ENCODE measurements at places on chromosomes 6 and 20.

DNA sequence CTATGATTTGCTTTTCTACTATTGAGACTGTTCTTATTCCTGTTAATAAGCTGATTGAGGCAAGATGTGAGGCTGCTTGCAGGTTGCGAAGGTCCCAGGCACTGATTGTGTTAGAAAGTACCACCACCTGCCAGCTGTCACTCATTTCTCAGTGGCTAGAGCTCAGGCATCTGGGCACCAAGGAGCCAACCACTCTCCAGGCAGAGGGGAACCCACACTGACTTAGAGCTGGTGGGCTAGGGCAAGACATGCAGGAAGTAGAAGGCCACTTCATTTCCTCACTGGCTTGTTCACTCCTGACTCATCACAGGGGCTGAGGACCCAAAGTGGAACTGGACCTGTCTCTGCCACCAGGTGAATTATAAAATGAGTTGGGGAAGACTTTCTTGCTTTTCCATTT, 7.8 kb upstream of the DLL1 start:
- no peak for DNase-seq

- DNase-seq, result no peak
These were observed 15.6 kb downstream of the COMMD7 start for GRCh38 chr20:32727683-32728082.

- DNase-seq, result peak; percentile 10
These were observed 160.9 kb upstream of the SPTLC3 start for GRCh38 chr20:12847872-12848271.

DNA sequence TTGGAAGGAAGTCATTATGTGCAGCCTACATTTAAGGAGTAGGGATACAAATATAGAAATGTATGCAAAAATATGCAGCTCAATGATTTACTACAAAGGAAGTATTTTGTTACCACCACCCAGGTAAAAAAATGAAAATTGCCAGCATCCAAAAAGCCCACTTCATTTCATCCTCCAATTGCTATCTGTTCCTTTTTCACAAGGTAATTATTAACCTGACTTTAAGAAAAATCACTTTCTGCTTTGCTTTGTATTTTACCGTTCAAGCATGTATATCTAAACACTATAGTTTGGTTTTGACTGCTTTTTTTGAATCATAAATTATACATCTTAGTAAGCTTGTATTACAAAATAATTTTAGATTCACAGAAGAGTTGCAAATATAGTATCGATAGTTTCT, 768.5 kb upstream of the GJE1 start:
- no peak for DNase-seq

DNA sequence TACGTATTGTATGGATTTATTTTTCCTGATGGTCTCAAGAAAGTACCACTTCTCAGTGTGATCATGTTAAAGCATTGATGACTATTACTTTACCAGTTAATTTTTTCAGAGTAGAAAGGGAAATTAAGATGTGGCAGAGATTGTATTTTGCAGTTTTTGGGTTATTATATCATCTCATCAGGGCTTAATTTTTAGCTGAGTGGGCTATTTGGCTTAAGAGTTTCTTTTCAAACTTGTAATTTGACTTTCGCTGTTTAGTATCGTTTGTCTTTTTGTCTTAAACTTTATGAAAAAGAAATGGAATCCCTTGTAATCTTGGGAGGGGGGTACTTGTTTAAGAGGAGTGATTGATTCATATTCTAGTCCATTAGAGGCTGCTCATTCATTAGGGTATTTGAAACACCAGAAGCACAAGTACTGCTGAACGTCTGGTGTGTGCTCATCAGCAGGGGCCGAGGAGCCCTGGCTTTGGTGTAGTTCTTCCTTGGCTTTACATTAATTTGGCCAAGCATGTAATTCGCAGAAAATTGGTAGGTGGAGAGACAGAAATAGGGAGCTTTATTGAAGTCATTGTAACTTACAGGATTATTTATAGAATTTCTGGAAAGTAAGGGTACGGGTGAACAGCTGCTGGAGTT, 112.4 kb downstream of the TIAM2 start:
- DNase-seq, result no peak

DNA sequence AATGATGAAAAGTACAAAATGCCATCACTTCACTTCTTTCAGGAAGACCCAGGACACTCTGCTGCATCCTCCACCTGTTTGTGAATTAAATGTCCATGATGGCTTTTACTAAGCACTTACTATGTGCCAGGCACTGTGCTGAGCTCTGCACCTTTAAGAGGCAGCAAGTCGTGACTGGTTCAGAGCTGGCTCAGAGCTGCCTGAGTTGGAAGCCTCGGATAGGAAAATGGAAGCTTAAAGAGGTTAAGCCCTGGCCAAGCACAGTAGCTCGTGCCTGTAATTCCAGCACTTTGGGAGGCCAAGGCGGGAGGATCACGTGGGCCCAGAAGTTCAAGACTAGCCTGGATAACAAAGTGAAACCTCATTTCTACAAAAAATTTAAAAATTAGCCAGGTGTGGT, 95.6 kb downstream of the SNX5 start:
- DNase-seq, result no peak

GRCh38 chr20:38589351-38589750, 8.4 kb downstream of the ADIG start:
- DNase-seq, result no peak

DNA sequence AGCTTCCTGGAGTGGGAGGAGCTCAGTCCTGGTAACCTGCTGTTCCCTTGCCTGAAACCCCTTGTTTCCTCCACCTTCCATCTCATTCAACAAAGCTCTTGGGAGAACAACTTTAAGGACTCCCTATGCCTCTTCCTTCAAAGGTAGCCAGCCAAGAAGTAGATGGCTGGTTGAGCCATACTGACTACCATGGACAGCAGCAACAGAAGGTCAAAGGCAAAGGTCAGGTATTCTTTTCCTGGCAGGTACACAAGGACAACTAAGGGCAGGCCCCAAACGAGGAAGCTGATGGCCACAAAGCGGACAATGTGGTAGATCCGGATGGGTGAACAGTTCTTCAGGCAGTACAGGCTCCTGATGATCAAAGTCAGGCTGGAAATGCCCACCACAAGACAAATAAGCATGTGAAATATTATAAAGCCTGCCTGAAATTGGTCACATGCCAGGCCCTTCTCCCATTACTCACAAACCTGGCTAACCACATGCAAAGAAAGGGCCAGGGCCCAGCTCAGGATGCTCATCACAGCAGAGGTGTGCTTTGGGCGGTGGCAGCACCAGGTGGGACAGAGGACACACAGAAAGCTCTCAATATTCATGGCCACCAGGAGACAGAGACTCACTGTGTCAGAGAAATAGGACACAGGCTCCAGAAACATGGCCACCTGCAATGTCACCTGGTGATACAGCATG, 21.7 kb downstream of the UBD start:
- DNase-seq, result no peak
